ENCODE measurements at places on chromosomes 2 and 18.

- no peak for DNase-seq
Observed at GRCh38 chr2:152617456-152618192, 99.6 kb downstream of the PRPF40A start.

GRCh38 chr2:237091779-237092436 lies 6.2 kb downstream of the COPS8 start:
- peak; percentile 23 for DNase-seq

GRCh38 chr2:66813525-66813924 lies 378.6 kb downstream of the MEIS1 start:
- DNase-seq, result no peak

GRCh38 chr2:186724736-186725135 lies 30.9 kb downstream of the FAM171B start:
- no peak for DNase-seq

GRCh38 chr2:143994961-143995360 lies 525.0 kb downstream of the ZEB2 start:
- no peak for DNase-seq

GRCh38 chr2:171810422-171811244 lies 83.4 kb downstream of the SLC25A12 start:
- no peak for DNase-seq

DNA sequence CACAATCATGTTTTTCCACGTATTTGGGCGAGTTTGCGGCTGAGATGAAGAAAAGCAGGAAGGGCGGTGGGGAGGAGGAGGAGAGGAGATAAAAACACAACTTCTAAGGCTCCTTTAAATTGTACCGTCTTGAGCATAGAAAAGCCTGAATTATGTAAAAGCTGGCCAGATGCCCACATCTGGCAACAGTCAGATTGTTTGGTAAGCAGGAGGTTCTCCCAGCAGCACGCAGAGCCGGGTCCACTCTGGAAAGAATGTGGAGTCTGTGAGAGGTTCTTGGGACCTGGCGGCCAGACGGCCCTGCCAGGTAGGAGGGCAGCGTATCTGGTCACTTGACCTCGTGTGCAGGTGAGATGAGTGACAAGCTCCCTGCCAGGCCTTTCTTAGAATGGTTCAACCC lies 215.3 kb upstream of the APCDD1 start:
- DNase-seq, result no peak

DNA sequence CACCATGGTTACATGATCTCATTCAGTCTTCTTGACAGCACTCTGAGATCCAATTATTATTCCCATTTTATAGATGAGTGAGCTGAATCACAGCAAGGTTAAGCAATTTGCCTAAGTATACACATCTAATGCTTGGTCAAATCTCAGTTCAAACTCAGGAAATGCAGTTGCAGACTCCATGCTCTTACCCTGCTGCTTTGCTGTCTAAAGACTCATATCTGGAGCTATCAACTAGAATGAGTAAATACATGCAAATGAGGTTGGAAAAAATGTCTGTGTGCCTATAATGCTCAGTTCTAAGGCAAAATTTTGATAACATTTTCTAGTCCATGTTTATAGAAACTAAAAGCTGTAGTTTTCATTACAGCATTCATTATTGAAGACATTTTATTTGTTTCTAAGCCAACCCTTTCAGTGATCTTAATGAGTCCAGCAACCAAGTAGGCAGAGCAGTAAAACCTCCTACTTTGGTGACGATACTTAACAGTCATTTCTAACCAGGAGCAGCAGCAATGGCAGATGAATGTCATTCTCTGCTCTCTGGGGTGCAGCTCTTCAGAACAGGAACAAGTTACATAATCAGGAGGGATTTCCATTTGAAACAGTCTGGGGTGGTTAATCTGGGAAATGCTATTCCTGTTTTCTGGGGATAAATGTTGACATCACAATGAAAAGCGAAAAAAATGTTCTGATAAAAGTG lies 396.8 kb upstream of the UBE2E3 start:
- no peak for DNase-seq

DNA sequence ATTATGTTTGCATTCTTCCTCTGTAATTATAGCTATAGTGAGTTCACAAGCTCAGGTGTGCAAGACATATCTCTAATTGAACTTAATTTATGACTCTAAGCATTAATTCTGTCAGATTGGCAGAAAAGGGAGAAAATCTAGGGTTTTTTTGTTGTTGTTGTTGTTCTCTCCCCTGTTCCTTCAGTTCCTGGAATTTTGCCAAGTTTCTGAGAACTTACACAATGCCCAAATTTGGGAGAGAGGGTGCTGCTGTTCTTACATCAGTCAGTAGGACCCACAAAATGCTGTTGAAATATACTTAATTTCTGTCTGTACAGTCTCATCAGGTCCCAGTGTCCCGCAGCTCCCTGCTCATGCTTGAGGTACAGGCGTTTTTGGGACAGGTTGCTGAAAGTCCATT lies 221.8 kb upstream of the RBMS1 start:
- DNase-seq, result no peak

- no peak for DNase-seq
Observed at GRCh38 chr2:172328103-172328841, 99.1 kb upstream of the ITGA6 start.

- DNase-seq, result no peak
Observed at GRCh38 chr2:109519513-109519912, 94.3 kb downstream of the SEPTIN10 start.

DNA sequence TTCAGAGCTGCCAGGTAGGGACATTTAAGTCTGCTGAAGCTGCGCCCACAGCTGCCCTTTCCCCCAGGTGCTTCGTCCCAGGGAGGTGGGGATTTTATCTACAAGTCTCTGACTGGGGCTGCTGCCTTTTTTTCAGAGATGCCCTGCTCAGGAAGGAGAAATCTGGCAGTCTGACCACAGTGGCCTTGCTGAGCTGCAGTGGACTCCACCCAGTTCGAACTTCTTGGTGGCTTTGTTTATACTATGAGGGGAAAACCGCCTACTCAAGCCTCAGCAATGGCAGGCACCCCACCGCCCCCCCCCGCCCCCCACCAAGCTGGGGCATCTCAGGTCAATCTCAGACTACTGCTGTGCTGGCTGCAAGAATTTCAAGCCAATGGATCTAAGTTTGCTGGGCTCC lies 458.1 kb upstream of the RAB12 start:
- DNase-seq, result no peak

- DNase-seq, result no peak
Observed at GRCh38 chr2:190318931-190319554, 583 bp downstream of the HIBCH start.

- no peak for DNase-seq
Observed at GRCh38 chr2:64127119-64127518, 17.1 kb downstream of the PELI1 start.

DNA sequence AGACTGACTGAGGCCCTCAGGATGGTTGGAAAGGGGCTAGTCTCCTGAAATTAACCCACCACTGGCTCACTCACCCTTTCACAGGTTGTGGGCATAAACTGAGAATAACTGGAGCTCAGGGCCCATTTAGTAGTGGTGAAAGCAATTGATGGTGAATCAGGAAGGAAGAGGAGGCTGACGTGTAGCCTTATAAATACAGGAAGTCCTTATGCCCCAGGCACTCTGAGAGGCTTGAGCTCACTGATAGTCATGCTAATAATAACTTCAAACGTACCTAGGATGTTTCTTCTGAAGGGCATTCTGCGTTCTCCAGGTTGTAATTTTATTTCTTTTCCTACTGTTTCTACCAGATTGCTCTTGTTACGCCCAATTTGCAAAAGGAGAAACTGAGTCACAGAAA lies 328.4 kb downstream of the CLIP4 start:
- no peak for DNase-seq

DNA sequence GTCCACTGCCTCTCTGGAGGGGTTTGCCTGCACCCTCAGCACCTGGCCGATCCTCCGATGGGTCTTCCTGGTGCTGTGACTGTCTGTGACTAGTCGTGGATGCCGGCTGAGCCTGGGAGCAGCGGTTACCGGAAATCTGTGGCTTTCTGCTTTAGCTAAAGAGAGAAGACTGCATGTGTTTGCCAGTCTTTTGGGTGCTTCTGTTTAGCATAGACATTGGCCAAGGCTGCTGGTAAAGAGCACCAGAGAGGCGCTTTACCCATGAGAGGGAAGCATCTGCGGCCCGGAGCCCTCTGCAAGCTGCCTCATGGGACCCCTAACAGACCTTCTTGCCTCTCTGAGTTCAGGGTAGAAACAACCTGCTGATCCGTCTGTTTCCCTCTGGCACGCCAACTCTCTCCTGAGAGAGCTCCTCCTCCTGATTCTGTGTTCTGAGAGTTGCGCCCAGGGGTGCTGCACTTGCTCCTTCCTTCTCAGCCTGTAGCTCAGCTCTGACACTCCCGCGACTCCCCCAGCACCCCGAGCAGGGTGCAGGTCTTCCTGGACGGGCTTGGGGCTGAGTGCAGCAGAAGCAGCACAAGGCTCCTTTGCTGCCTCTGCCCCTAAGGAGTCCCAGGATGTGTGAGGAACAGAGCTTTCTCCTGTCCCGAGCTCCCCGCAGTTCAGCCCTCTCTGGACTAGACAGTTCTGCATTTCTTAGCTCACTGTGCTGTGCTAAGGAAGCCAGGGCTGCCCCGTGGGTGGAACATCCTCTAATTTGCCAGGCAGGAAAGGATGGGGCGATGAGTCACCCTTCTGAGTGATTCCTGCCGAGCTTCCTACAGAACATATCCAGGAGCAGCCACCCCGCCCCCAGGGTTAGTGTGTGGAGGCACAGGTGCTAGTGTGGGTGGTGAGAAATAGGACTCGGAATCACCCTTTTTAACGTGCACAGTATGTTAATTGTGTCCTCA lies 203.2 kb downstream of the SH3RF3 start:
- DNase-seq, result peak; percentile 20

GRCh38 chr18:50195689-50196088 lies 742 bp upstream of the MYO5B start:
- DNase-seq, result no peak

DNA sequence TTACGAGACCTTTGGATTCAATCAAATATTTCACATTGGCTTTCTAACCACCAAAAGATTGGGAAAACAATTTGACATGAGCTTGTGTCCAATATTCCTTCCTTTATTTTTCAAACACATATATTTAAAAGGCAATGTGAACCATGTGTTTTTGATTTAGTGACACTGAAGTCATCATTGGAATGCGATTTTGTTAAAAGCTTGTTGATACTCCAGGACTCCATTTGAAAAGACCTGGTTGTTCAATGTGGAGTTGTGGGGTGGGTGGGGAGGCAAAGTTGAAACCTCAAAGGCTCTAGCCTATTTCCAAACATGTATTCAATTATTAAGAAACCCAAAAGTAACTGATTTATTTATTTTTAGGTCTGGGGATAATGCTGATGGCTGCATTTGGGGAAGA lies 114.1 kb upstream of the TRIB2 start:
- no peak for DNase-seq

- no peak for DNase-seq
Observed at GRCh38 chr2:101617796-101618195, 79.7 kb upstream of the MAP4K4 start.

- no peak for DNase-seq
Observed at GRCh38 chr18:62663731-62664336, 51.5 kb upstream of the PHLPP1 start.

GRCh38 chr2:112156152-112156986 lies 18.2 kb downstream of the FBLN7 start:
- DNase-seq, result no peak

- no peak for DNase-seq
Observed at GRCh38 chr2:127707890-127708648, 6.8 kb downstream of the SFT2D3 start.

DNA sequence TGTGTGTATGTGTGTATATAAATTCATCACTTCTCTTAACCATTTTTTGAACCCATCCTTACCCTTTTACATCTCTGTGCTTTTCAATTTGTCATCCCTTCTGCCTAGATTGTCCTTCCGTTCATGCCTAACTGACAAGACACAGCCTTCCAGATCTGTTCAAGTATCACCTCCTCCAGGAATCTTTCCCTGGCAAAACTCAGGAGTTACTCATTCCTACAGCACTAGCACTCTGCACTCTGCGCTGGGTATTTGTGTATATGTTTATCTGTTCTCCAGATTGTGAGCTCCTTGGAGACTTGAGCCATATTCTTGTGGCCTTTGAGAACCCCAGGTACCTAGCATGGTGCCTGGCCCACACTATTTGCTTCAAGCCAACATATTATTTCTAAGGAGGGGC lies 26.8 kb upstream of the ASXL2 start:
- no peak for DNase-seq

GRCh38 chr2:110969696-110970095 lies 151.0 kb upstream of the BCL2L11 start:
- no peak for DNase-seq

- no peak for DNase-seq
Observed at GRCh38 chr18:44178476-44178875, 502.2 kb upstream of the SETBP1 start.

GRCh38 chr2:171902840-171903420 lies 8.9 kb upstream of the SLC25A12 start:
- no peak for DNase-seq

DNA sequence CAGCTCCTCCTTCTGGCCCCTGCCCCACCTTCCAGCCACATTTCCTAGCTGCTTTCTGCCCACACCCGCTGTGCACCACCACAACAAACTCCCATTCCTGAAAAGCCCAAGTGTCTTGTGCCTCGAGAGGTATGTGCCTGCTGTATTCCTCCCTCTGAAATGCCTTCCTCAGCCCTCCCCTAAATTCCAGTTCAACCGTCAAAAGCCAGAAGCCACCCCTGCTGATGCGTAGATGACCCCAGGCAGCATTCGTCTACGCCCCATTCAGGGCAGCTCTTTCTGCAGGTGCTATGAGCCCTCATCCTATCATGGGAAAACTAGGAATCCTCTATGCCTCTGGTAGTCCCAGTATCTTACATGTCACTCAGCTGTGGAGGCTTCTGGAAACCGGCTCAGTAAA lies 71.7 kb downstream of the DNMT3A start:
- DNase-seq, result no peak

DNA sequence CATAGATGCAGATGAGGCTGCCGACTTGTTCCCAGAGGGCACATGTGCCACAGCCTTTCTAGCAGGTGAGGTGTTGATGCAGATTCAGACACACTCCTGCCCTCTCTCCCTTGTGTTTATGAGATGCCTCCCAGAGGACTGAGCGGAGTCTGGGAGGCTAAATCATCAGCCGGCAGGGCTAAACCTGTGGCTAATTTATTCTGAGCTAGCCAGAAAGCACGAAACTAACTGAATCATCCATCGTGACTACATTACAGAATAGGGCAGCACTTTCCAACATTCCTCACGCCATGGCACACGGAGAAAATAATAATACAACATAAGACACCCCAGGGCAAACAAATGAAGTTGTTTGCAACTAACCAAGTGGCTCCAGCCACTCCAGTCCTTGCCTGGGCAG lies 101.7 kb upstream of the FZD7 start:
- DNase-seq, result peak; percentile 32
